ENCODE measurements at places on chromosomes 4 and X.
A peak's percentile ranks its signal among the peaks of the same experiment; 100 is the strongest.

DNA sequence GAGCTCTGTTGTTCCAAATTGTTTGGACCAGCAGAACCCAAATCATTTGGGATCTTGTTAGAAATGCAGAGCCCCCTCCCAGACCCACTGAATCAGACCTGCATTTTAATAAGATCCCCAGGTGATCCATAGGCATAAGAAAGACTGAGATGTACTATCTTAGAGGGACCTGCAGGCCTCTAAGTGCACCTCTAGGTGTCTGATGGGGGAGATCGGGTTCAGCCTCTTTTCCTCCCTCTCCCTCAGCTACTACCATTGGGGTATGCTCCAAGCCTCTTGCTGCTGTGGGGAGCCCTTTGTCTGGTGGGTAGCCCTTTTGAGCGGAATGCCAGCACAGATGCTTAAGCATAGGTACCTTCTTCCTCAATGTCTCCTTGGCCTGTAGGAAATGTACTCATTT, 63.8 kb upstream of the RPS6KA3 start:
- no peak for DNase-seq

GRCh38 chr4:33626221-33626620, 2618.1 kb downstream of the ARAP2 start:
- no peak for DNase-seq

DNA sequence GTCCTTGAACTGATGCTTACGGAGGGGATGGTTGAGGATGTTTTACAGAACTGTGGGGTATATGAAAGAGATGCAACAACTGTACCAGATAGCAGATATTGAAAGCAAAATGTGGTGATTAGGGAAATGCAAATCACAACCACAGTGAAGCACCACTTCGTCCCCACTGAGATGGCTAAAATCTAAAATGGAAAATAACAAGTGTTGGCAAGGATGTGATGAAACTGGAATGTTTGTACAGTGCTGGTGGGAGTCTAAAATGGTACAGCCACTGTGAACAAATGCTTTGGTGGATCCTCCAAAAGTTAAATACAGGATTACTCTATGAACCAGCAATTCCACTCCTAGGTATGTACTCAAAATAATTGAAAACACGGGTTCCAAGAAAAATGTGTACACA, 22.9 kb downstream of the XG start:
- no peak for DNase-seq

DNA sequence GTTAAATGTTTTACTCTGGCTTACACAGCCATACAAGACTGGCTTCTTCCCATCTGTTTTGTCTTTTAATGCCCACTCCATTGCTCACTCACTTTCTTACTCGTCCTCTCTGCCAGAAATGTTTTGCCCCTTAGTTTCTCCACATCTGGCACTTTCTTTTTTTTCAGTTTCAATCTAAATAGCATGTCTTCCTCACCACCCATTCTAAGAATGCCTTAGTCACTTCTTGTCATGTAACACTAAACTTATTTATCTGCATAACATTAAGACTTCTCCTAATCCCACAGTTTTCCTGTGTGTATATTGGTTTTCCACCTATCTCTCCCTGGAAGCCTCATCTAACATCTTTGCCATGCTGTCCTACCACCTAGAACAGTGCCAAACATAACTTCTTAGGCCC, 119.3 kb downstream of the ADAMTS3 start:
- DNase-seq: no peak

DNA sequence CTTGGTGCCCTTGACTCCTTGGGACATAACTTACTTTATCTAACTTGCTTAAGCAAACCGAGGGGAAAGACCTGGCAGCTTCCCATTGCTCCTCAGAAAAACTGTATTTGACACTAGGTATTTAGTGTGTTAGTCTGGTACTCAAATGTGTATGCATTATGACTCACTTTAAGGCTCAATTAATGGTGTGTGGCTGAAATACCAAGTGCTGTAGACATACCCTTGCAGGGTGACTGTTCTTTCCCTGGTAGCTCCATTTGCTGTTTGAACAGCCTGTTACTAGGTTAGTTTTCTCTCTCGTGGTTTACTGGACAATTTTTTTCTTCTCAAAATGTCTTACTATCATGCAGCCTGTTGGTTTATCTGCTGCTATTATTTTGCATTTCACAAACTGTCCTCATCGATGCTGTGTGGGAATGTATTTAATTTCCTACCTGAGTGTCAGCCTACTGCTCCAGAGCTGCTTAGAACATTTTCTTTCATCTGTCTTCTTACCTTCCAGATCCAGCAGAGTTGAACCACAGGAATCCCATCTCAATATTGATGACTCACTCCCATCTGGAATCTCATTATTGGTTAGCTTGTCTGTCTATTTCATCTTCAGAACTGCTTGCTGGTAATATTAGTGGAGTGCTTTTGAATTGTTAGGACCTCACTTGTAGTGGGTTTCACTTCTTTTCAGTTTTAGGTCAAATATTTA, 158.0 kb upstream of the FAT1 start:
- DNase-seq: no peak

DNA sequence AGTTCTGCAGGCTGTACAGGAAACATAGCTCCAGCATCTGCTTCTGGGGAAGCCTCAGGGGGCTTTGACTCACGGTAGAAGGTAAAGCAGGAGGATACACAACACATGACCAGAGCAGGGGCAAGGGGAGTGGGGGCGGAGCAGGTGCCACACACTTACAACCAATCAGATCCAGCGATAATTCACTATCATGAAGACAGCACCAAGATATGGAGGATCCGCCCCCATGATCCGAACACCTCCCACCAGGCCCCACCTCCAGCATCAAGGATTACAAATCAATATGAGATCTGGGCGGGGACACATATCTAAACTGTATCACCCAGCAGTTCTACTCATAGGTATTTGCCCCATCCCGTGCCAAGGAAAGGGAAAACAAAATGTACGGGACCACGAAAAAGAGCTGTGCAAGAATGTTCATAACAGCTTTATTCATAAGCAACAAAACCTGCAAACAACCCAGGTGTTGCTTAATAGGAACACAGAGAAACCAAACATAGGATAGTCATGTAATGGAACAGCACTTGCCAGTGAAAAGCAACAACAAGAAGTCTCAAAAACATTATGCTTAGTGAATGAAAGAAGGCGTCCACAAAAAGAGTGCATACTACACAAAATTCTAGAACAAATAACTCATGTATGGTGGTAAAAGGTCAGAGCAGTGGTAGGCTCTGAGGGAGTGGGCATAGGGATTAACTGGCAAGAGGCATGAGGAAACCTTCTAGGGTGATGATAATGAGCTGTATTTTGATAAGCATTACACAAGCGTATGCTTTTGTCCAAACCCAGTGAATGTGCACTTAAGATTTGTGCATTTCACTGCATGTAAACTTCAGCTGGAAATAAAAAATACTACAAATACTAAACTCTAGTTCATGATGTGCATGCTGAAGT, 130.9 kb upstream of the FAM9B start:
- DNase-seq: no peak

DNA sequence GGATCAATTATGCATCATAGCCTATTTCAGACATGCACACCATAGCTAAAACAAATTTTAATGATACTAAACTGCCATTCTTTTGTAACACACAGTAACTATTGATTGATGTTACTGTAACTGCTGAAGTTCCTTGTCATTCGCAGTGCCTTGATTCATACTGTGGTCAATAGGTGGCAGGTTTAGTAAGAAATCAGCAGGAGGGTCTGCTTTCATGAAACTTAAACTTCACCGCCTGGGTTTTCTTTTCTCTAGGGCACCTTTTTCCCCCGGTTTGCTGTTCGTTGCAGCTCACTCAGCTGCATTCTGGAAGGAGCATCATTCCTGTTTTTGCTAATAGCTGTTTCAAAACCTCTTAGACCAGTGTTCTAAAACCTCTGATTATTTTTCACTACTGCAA, 88.1 kb downstream of the RPA4 start:
- no peak for DNase-seq

DNA sequence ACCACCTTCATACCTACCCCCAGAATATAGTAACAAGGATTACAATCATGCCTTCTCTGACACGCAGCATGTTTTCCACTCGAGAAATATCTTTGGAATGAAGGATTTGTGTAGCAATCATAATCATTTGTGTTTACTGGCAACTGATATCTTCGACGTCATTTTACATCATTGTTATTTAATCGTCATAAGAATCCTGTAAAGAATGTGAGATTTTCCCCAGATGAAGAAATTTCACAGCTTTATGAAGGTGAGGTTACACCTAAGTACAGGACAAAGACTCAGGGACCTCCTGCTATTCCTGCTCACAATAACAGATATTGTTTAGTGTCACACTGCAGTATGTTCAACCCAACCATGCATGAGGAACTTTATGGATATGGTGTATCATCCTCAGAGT, 198.2 kb upstream of the LDB2 start:
- no peak for DNase-seq

- DNase-seq: no peak
Observed at GRCh38 chr4:80335554-80336358, at the start of gene CFAP299. CFAP299 (plus strand) TSS chr4:80335730.

GRCh38 chr4:52750819-52751486, at the start of gene ERVMER34-1:
ERVMER34-1 (minus strand) TSS chr4:52751425; CDS start chr4:52745520, 5,905 bp downstream.
- peak; percentile 30 for DNase-seq

GRCh38 chr4:38684271-38684670, 20.3 kb downstream of the KLF3 start:
- DNase-seq: no peak

DNA sequence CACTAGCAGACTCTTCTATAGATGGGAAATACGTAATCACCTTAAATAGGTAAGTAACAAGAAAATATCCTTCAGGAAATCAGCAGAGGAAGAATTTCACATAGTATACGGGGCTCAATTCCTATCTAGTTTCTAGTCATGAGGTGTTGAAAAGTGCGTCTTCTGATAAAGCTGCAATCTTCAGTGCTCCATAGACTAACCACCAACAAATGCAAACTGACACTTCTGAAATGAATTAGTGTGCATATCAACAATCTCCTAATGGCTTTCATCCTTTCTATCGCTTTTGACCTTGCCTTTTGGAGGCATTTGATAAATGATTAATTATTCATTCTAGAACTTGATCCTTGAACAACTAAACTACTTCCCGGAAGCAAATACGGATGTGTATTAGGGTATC, 2306.6 kb upstream of the AGA start:
- DNase-seq: no peak

GRCh38 chrX:119475389-119476101, 7.3 kb downstream of the SLC25A5 start:
- DNase-seq: no peak

GRCh38 chr4:55610381-55610780, 18.3 kb upstream of the PDCL2 start:
- no peak for DNase-seq

- DNase-seq: no peak
Observed at GRCh38 chr4:107153228-107153627, 117.1 kb upstream of the DKK2 start.

- DNase-seq: no peak
Observed at GRCh38 chr4:8719421-8719820, 126.9 kb downstream of the CPZ start.

DNA sequence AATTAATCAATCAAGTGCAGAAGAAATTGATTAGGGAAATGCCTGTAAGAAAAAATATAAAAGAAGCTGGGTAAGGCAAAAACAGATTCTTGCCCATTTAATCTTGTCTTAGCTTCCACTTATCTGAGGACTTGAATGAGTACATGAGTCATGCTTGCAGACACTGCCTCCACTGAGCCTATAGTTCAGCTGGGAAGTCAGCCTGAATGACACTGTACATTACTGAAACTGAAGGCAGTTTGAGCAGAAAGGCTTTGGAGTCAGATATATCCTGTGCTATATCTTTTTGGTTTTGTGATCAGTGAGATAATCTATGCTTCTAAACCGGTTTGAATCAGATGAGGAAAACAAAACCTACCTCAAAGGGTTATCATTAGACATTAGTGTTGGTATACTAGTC, 61.3 kb downstream of the NUDT11 start:
- DNase-seq: no peak
